ENCODE measurements at places on chromosomes 7 and 10.

DNA sequence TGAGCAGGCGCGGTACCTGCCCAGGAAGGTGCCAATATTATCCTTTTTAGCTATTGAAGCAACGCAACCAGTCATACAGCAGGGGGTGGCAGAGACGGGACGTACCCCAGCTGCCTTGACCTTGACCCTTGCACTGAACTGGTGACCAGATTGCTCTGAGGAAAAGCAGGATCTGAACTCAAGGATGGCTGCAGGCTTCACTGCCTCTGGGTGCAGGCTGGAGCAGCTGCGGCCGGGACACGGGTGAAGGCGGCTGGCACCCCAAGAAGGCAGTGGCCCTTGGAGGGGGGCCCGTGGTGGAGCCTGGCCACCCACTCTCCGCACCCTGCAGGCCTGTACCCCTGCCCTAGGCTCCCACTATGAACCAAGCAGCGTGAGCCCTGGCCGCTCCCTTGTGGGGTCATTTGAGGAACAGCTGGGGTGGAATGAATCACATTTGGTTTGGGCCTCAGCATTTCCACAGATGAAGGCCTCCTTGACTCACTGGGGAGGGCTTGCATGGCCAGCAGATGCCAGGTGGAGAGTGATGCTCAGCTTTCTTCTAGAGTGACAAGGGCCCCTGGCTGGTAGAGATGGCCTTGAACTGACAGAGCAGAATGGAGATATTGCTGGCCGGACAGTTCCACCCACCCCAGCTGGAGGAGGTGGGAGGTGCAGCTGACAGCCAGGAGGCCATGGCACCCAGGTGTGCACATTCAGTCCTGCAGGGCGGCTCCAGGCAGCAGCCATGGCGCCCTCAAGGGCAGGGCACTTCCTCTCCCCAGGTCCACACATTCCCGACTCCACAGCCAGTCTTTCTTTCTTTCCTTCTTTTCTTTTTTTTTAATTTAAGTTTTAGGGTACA, 218.7 kb downstream of the WDR37 start:
- DNase-seq: no peak

GRCh38 chr7:35647171-35647574, 47.8 kb downstream of the HERPUD2 start:
- peak; percentile 85 for DNase-seq

DNA sequence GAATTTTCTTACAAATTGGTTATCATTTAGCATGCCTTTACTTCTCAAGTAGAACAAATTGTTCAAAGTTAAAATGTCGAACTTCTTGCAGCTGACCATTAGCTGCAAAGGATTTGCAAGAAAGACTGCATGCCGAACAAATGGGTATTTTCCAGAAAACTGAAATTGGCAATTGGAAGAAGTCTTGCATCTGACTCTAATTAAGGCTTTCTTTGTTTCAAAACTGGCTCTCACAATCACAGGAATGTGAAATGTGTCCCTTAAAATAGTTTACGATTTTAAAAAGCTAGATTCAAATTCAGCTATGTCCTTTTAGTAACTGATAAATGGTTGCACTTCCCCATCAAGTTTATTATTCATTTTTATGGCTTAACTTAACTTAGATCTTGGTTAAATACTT, 207.9 kb downstream of the ARL4A start:
- no peak for DNase-seq

- DNase-seq: no peak
Observed at GRCh38 chr10:6607182-6607581, 27.1 kb upstream of the PRKCQ start.

DNA sequence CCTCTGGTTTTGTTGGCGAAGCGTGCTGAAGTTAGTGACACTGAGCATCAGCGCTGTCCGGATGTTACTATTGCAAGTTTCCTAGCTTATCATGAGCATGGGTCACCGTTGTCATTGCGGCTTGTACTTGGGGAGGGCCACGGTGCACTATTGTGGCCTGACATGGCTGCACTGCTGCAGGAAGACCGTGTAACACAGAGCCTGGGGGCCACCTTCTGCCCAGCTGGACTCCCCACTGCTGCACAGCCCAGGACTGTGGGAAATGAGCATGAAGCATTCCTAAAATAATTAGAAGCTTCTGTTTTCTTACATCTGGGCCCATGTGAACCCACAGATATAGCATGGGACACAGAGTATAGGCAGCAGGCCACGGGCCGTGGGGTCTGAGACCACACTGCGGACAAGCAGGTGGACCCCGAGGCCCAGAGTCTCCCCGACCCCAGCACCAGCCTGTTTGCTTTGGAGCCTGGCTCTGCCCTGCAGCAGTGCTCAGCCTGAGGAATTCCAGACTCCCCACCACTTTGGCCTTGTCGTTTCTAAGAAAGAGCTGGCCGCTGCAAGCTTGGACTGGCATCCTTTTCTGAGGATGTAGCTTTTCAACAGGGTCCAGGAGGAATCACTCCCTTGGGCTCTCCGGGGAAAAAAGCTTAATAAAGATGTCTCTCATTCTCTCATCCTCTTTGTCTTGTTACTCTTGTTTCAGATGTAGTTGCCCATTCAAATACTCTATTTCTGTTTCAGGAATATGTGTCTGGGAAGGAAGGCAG, 179.2 kb downstream of the CCDC3 start:
- no peak for DNase-seq

DNA sequence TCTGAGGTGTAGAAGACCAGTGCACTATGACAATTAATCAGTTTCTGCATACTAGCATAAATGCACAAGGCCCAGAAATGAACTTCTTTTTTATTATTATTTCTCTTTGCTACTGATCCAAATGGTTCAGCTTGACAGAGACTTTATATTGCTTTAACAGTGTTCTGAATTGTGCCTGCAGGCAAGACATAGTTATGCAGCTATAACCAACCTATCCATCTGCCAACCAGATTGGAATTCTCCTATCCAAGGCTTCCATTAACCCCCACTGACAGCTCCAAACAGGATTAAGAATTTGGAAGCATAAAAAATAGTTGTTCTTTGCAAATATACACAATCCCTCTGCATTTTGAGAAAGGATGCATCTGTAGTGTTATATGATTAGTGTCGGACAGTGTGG, 98.2 kb downstream of the BTRC start:
- no peak for DNase-seq

- no peak for DNase-seq
Observed at GRCh38 chr7:75040512-75040911, 33.1 kb downstream of the RCC1L start.

DNA sequence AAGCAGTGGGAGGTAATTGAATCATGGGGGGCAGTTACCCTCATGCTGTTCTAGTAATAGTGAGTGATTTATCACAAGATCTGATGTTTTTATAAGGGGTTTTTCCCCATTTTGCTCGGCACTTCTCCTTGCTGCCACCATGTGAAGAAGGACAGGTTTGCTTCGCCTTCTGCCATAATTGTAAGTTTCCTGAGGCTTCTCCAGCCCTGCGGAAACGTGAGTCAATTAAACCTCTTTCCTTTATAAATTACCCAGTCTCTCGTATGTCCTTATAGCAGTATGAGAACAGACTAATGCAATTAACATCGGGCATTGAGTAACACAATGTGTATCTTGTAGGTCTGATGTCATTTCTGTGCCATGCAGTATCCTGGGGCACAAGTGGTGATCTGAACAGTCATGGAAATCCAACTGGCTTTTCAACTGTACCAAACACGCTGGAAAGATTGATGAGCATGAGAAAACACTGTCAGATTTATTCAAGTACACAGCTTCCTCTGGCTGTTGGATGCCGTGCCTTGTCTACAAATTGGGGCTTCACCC, 208.6 kb upstream of the KIAA1217 start:
- DNase-seq: no peak

DNA sequence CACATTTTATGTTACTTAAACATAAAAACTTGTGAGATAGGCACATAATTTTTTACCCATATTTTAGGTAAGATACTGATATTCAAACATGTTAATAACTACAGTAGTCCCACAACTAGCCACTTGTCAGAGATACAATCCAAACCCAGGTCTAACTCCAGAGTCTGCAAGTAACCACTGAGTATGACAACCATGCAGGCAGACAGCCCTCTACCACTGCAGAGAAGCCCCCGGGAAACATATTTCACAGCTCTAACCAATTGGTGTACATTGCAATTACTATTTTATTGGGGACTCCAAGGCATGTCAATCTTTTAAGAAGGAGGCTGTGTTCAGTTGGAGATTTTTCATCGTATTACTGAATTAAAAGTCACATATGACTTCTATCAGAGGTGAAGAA, 107.2 kb upstream of the FAM133B start:
- DNase-seq: no peak

DNA sequence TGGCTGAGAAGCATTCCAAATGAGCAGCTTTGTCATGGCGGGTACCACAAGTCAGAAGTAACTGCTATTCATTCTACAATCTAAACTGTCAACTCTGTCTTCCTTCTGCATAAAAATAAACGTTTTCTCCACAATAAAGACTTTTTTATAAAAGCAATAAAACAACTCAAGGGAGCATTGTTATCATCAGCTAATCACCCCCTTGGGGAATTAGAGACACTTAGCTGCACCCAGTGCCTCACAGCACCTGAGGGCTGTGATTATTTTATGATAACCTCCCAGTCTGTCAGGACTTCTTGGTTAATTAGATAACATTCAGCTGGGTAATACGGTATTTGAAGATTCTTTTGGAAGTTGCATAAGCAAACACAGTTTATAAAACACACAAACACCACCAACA, 155.6 kb downstream of the PPP1R3A start:
- no peak for DNase-seq

DNA sequence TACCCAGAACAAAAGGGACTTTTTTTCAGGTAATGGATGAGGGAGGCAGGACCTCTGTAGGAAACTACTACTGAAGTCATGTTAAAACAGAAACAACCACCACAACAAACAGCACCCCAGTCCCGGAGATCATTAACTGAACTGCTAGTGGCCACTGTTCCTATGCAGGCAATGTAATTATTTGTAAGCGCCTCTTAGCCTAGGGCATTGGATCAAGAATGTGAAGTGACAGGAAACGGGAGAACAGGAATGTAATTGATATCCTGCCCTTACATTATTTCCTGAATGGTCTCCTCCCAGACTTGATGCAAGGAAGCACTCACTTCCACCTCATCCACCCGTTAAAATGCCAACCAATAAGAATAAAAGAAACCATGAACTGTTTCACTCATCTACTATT, 16.7 kb upstream of the GAD2 start:
- DNase-seq: no peak

DNA sequence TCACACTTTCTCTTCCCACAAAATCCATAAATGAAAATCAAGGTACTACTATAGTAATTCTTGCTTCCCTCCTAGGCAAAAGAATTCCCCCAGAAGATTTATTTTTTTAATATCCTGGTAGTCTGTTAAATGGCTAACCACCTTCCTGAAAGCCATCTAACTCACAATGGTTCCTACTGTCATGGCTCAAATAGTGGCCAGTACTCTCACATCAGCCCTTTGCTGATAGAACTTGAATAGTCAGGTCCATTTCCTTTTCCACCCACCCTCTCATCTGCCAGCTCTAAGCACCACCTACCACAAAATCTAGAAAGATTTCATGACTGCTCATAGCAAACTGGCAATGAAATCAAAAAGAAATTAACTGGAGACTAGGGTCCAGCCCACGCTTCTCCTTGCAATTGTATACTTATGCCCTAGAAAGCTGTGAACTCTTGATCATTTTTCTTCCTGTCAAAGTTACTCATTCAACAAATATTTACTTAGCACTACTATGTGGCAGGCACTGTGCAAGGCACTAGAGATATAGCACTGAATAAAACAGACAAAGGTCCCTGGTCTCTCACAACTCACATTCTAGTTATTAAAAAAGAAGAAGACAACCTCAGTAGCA, 60.4 kb downstream of the ARMH3 start:
- DNase-seq: no peak

DNA sequence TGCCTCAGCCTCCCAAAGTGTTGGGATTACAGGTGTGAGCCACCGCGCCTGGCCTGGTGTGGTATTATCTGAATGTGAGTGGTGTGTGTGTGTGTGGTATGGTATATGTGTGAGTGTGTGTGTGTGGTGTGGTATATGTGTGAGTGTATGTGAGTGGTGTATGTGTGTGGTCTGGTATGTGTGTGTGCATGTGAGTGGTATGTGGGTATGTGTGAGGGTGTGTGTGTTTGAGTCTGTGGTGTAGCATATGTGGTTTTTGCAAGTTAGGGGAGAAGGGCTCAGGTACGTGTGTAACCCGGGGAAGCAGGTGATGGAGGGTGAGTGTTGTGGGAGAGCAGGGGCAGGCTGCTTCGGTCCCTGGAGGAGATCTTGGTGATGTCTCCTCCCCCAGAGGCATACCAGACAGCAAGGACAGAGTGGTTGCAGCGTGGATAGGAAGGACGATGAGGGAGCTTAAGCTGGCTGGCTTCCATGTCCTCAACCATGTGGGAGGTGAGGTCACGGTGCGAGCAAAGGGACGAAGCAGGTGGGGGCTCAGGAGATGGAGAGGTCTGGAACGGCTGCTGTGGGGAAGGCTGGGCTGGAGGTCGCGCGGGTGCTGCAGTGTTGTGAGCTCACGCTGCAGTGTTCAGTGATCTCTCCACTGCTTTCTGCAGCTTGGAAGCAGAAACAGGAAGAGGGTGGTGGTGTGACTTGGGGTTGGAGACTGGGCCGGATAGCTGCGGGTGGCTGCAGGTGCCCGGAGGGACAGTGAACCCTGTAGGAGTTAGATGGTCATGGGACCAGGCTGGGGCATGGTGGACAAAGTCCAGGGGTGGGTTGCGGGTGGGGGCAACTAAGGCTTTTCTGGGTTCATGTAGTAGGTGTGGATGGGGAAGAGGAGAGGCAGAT, 5.0 kb downstream of the ZYX start:
- DNase-seq: no peak

DNA sequence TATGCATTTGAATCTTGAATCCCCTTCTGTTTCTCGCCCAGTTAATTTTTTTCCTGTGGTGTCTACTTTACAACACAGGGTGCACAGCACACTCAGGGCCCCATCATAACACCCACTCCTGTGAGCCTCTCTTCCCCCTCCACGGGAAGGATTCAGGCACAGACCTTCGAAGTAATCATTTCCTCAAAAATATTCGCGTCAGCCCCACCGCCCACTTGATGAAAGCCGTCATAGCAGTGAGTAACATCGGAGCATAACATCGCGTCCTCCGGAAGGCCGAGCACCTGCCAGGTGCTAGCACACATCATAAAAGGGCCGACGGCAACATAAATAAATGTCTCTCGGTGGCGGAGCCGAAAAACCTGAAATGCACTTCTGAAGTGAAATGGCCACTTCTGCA, 201.7 kb upstream of the ADARB2 start:
- no peak for DNase-seq

DNA sequence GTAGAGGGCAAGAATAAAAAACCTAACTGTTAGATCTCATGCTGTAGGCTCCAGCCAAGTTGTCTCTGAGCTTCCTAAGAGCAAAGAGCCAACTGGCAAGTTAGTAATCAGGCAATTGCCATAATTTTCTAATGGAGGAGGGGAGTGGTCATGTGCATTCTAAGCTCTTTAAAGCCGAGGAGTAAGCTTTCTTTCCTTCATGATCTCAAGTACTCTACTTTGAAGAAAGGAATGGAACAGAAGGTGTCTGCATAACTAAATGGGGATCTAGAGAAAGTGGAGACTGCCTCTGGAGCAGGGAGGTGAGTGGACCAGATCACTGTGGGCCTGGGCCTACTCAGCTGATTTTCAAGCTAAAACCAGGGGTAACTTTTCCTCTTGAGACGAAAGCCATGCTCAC, 37.7 kb upstream of the TOMM7 start:
- DNase-seq: no peak
